ENCODE measurements at places on chromosomes 2 and 18. TPM values are rescaled to one million over a fixed set of nuclear protein-coding genes. Genes with fewer than 3 reads are reported as not detected.

Gene WDR75
- 16.5 TPM for total RNA-seq

- no peak for DNase-seq
Observed at GRCh38 chr2:179805001-179805400, 56.4 kb downstream of the ZNF385B start.

- no peak for DNase-seq
Observed at GRCh38 chr18:21991081-21991534, 178.3 kb upstream of the GATA6 start.

- DNase-seq = peak; percentile 79
Observed at GRCh38 chr2:157875641-157876065, 477 bp downstream of the ACVR1 start.

Gene GNAL
- 5.1 TPM for total RNA-seq

DNA sequence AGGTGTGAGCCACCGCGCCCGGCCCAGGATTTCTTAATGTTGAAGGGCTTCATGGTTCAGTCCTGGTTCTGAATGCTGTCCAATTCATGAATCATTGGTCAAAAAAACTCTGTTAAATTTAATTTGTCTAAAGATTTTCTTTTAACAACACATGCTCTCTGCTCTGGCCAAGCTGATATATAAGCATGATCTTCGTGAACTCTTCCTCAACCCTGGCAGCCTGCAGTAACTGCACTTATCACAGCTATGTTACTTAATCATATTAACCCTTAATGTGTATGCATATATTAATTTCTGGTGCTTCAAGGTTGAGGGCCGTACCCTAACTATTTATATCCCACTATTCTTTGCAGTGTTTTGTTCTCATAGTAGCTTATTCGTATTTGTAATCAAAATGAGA lies 29.4 kb upstream of the FRZB start:
- DNase-seq = no peak

Gene CIB4
- total RNA-seq = not detected

Gene TNS1
- 705 TPM for total RNA-seq

Gene PROM2
- total RNA-seq = 0.32 TPM

DNA sequence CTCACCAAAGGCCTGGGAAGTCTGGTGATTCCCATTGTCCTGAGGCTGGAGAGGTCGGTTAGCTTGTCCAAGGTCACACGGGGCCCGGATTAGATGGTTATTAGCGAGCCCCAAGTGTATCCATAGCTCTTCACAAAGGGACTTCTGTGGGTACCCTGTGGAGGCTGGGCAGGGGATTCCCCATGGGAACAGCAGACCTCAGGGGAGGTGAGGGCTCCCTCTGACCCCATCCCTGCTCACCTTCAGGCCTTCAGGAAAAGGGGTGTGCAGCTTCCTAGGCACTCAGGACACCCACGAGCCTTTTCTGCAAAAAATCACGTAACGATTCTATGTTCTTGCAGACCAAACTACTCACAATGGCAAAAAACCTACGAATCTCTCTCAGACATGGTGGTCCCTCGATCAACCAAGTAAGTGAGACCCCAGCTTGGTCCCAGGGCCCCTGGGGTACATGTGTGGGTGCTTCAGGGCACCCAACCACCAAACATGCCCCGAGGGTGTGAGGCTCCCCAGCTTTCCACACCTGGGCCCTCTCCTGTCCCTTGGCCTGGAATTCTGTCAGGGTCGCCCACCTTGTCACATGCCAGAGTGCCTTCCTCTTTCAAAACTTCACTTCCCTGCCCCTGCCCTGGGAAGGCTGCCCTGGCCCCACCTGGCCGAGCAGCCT lies 40.3 kb downstream of the PDIA6 start:
- no peak for DNase-seq

- no peak for DNase-seq
Observed at GRCh38 chr2:17756668-17757067, 2.7 kb downstream of the GEN1 start.

GRCh38 chr2:45888167-45888566 lies 236.7 kb downstream of the PRKCE start:
- no peak for DNase-seq

Gene ELOA2
- total RNA-seq = not detected

DNA sequence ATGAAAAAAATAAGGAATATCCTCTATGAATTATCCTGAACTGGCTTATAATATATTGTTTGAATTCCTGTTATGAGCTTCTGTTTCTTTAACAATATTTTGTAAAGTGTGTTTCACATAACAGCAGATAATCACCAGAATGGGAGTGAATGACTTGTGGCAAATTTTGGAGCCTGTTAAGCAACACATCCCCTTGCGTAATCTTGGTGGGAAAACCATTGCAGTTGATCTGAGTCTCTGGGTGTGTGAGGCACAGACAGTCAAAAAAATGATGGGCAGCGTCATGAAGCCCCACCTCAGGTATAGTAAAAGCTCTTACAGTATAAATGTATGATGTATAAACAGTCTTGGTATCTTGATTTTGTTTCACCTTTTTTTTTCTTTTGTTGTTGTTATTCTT lies 5.9 kb downstream of the GEN1 start:
- DNase-seq = no peak

Gene LOXHD1
- 0.35 TPM for total RNA-seq

Gene HMSD
- not detected for total RNA-seq

DNA sequence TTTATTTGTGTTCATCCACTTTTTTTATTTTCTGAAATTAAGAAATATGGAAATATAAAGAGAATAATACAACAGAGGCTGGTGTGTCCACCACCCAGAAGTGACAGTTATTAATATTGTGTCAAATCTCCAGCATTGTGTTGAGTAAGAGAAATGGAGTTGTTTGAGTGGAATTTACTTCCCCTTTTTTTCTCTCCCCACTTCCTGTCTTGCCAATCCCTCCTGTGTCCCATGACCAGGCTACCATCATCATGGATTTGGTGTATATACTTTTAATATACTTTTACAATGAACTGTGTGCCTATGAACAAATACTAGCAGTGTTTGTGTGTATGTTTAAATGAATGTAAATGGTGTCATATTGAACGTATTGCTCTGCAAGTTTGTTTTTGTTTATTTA lies 276.9 kb upstream of the SKOR2 start:
- DNase-seq = no peak

Gene INPP5D
- total RNA-seq = 5.2 TPM

Gene PSTPIP2
- 2.0 TPM for total RNA-seq

Gene KIF1A
- 1.5 TPM for total RNA-seq

DNA sequence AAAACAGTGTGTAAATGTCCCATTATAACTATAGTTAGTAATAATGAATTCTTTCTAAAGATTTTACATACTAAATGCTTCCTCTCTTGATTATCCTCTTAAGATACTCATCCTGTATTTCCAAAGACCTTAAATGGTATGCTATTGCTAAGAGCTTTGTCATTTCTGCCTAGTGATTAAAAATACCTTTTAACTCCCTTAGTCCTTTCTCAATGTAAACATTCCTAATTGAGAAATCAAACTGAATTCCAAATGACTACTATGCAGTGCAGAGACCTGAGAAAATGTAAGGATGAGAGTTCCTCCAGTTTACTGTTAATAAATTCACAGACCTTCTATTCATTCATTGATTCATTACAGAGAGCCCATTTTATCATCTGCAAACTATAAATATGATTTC lies 86.9 kb downstream of the SOS1 start:
- DNase-seq = no peak

- DNase-seq = peak; percentile 31
Observed at GRCh38 chr2:71558300-71559051, 105.1 kb downstream of the DYSF start.

Gene CFC1
- total RNA-seq = not detected

- no peak for DNase-seq
Observed at GRCh38 chr2:118686346-118686745, 161.1 kb downstream of the EN1 start.

Gene LMAN2L
- total RNA-seq = 26.2 TPM

Gene PRKRA
- total RNA-seq = 45.4 TPM

Gene KCNJ3
- 2.6 TPM for total RNA-seq

Gene MTCL1
- 7.0 TPM for total RNA-seq

- DNase-seq = no peak
Observed at GRCh38 chr2:150555611-150556356, 68.3 kb upstream of the RND3 start.

DNA sequence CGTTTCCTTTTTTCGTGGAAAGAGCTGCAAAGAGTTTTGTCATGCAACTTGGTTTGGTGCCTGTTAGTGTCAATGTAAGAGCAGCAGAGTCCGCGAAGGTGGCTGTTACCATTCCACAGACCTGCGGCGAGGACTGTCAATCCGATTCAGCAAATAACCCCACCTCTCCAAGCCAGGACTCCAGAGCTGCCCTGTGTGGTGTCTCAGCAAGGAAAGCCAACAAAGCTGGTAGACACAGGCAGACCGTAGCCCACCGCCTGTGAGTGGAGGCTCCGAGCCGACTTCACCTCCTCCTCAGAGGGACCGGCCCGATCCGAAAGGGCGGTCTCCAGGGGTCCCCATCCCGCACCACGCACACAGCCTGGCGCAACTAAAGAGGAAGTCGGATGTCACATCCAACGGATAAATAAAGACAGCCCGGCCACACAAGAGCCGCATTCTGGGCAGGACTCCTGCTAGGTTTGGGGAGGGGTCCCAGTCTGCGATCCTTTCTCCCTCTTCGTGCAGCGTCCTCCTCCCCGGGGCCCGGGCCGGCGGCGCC lies 819 bp downstream of the ANKRD44 start:
- peak; percentile 73 for DNase-seq

Gene ACADL
- total RNA-seq = 0.76 TPM

Gene ANKRD62
- not detected for total RNA-seq

DNA sequence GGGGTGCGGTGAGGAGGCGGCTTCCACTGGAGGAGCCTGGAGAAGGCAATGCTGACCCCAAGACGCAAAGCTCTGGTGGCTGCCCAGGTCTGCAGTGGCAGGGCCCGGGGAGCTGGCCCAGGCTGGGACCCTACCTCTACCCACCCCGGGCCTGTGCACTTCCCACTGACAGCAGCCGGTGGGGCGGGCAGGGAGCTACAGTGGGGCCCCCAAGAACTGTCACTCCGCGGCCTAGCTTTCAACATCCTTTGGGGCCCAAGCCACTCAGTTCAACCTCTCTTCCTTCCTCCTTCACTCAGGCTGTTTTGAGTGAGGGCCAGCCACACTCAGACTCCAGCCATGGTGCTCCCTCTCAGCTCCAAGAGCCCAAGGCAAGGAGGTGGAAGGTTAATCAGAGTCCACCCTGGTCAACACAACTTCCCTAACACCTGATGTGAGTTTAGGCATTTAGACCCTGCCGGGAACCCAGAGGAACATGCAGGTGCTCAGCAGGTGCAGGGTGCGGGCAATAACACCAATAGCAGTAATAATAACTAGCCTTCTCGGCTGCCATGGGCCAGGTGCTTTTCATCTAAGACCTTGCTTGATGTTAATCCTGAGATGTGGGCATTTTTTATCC lies 93.6 kb downstream of the ZFP36L2 start:
- DNase-seq = no peak

Gene UGT1A4
- total RNA-seq = not detected

- no peak for DNase-seq
Observed at GRCh38 chr2:214156971-214157370, 253.9 kb upstream of the VWC2L start.

DNA sequence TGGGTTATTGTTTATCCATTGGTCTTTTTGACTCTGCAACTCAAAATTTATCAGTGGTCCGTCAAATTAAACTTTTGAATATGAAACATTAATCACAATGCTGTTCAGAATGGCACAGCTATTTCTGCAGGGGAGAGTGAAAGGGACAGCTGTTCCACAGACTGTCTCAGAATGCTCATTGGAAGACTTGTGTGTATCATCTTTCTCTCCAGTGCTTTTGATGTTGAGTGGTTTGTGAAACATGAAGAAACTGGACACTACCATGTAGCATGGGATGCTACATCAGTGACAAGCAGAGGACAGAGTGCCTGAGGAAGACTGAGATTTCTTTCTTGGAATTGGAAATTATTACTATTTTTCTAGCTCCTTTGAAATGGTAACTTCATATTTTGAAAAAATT lies 115.7 kb downstream of the PLCL1 start:
- DNase-seq = no peak

- no peak for DNase-seq
Observed at GRCh38 chr2:108923736-108924579, 65.1 kb downstream of the EDAR start.

- no peak for DNase-seq
Observed at GRCh38 chr2:1609040-1609439, 135.3 kb downstream of the PXDN start.

Gene ACMSD
- total RNA-seq = not detected

- no peak for DNase-seq
Observed at GRCh38 chr2:24985511-24985910, 13.8 kb upstream of the DNAJC27 start.

DNA sequence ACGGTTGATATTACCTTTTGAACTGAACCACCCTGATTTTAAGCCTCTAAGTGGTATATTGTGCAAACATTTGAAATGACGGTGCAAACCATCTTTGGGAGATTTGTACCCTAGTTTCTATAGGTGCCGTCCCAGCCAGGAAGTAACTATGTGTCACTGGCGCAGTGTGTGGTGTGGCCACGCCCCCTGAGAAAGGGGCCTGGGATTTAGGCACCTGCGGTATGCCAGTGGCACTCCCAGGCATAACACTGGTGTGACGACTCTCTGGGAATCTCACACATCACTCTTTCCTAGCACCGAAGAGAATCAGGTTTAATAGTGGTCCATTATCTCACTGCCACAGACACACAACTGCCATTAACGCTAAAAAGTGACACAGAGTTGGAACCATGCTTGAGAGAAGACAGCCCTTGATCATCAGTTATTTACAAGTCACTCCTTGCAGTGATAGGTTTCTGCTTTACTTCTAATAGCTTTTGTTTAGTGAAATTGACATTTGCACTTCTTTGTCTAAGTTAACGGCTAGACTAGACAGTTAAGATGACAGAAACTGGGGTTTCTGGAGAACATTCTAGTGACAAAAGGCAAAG lies 11.1 kb downstream of the AQP4 start:
- no peak for DNase-seq

- DNase-seq = no peak
Observed at GRCh38 chr18:10689236-10690034, 163.6 kb downstream of the NAPG start.

- no peak for DNase-seq
Observed at GRCh38 chr2:64274399-64275173, 130.4 kb upstream of the PELI1 start.

Gene ADRA2B
- total RNA-seq = 6.9 TPM

DNA sequence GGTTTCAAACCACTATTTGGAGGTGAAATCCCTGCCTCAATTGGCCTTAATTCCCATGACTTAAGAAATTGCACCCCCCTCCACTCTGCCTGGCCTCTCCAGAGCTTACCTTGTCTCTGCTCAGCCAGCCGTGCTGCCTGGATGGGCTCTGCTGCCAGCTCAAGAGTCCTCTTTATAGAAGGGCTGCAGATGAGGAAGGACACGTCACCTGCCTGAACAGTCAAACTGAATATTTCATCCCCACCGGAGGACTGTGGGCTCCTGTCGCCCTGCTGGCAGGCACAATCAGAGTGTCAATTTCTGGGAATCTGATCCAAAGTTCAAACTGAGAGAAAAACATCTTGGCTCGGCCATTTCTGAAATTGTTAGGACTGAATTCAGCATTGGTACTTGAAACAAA lies at the start of gene OTOS:
Gene OTOS, minus strand, starts transcription at position 148 of the 400 bp plus-strand sequence. CDS start 332 bp downstream, outside the sequence.
- peak; percentile 7 for DNase-seq
